Putamen (tissue), 1 donor: ENCODE measurements at places on chromosomes 2 and 18.

DNA sequence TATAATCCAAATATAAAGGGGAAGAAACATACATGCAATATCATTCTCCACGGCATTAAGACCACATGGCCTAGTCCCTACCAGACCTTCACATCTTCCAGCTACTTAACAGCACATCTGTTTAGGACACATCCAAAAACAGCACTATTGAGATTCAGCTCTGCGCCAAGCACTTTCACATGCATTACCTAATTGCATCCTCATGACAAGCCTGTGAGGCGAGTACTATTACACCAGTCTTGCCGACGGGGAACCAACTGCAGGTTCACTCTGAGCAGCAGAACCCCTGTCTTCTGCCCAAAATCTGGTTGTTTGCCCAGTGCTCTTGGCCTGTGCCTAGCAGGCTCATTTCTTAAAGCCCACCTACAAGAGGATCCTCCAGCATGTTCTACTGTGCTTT is 66.7 kb downstream of the AAK1 start:
- DNase-seq, result no peak

DNA sequence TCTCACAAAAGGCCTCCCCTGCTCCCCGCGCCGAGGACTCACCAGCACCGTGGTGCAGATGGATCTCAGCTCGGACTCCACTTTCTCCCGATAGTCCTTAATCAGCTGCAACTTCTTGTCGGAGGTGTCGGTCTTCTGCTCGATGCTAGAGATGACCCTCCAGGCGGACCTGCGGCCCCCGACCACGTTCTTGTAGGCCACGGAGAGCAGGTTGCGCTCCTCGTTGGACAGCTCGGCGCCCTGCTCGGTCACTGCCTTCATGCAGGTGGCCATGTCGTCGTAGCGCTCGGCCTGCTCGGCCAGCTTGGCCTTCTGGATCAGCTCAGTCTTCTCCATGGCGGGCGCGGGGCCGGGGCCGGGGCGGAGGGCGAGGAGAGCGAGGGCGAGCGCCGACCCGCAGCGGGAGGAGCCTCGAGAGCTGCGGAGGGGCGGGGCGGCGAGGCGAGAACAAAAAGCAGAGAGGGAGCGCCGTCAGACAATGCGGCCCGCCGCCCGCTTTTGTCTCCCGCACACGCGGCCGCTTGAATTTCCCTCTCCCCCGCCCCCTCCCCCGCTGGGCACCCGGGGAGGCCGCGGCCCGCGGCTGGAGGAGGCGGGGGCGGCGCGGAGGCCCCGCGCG is 571 bp downstream of the YWHAQ start:
- DNase-seq, result peak; percentile 75

DNA sequence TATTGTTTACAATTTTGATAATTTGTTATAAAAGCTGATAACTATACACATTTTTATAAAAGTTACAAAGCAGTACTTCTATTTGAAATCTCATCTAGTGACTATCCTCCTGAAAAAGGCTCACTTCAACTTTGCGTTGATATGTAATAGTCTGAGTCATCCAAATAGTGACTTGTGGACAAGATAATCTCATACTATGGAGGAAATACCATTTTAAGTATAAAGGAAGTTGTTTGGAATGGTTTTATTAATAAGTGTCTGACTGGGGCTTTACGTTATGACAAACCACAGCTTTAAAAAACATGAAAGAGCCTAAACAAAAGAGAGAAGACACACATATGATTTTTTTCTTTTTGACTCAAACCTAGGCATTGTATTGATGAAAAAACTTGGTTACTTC is 272.3 kb upstream of the COL3A1 start:
- DNase-seq, result no peak

DNA sequence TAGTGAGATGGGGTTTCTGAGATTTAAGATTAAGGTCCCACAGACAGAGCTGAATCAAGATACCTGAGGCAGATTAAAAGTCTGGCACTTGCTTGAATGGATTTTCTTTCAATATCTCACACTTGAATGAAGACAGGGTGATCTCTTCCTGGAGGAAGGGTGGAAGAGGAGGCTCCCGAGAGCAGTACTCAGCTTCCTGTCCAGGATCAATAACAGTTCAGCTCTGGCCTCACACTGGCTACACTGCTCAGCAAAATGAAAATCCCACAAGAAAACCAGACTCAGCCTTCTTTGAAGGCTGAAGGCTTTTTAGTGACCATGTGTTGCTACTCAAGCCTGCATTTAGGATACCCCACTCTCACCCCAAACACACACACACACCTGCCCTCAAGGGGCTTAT is 11.1 kb downstream of the ARHGEF33 start:
- DNase-seq, result no peak

- DNase-seq, result no peak
Observed at GRCh38 chr2:217055624-217056023, 195.8 kb upstream of the TNP1 start.

GRCh38 chr2:96825057-96825456 is 9.0 kb downstream of the CNNM3 start:
- no peak for DNase-seq

DNA sequence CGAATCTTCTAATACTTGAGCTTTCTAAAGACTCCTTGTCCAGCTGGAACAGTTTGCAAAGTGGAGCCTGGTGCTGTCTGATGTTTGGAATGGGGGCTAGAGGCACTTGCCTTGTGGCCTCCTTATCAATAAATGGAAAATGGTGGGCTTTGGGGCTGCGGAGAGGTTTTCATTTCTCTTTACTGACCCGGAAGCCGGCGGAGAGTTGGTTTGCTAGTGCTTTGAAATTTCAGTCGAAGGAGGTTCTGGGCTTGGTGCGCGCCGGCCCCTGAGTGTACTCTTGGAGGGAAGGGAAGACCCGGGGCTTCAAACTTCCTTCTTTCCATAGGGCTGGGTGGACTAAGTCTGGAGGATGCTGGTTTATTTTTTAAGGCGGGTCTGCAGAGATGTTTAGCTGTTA is 714 bp downstream of the RPIA start:
- no peak for DNase-seq

GRCh38 chr2:55865096-55865835 is 58.3 kb downstream of the EFEMP1 start:
- DNase-seq, result no peak
